Hair follicular keratinocyte (primary cell): ENCODE measurements at places on chromosomes 1 and 21. TPM values are rescaled to one million over a fixed set of nuclear protein-coding genes. Genes with fewer than 3 reads are reported as not detected.

Gene DNAJC28
- total RNA-seq = 0.23 and 1.0 TPM in 2 replicates

Gene TMEM52
- total RNA-seq = 0.65 and 0.70 TPM in 2 replicates

Gene LBR
- total RNA-seq = 18.4 and 37.5 TPM in 2 replicates

Gene IGSF21
- total RNA-seq = not detected in 2 replicates

Gene TTLL10
- not detected in 2 replicates for total RNA-seq

Gene C4BPB
- not detected in 2 replicates for total RNA-seq

Gene SPATA45
- not detected in 2 replicates for total RNA-seq

Gene GSTM5
- total RNA-seq = not detected in 2 replicates

Gene RHOU
- 0.04 and 0.23 TPM in 2 replicates for total RNA-seq

Gene B3GALT5
- total RNA-seq = not detected in 2 replicates

Gene AMY1B
- not detected in 2 replicates for total RNA-seq

Gene CRTC2
- 10.1 and 11.0 TPM in 2 replicates for total RNA-seq

Gene RGS8
- not detected in 2 replicates for total RNA-seq

Gene CELA3A
- not detected in 2 replicates for total RNA-seq

Gene DNAI4
- 0.78 and 1.6 TPM in 2 replicates for total RNA-seq

Gene PTGER3
- total RNA-seq = not detected in 2 replicates

Gene MROH9
- total RNA-seq = not detected in 2 replicates

Gene MEX3A
- total RNA-seq = 1.8 and 2.0 TPM in 2 replicates

Gene SPRR4
- total RNA-seq = not detected in 2 replicates

Gene GPR25
- not detected in 2 replicates for total RNA-seq

Gene ARID1A
- 17.4 and 18.6 TPM in 2 replicates for total RNA-seq

Gene FCER1G
- total RNA-seq = 0.70 TPM in 1 of 2 replicates, not detected in the other

Gene C8A
- not detected in 2 replicates for total RNA-seq

Gene NPPB
- not detected in 2 replicates for total RNA-seq

Gene LIN28A
- not detected in 2 replicates for total RNA-seq

Gene MFAP2
- 62.6 and 91.4 TPM in 2 replicates for total RNA-seq

Gene ARHGAP29
- 51.3 and 66.0 TPM in 2 replicates for total RNA-seq

Gene SFN
- 1,687 and 1,807 TPM in 2 replicates for total RNA-seq

Gene MYOG
- not detected in 2 replicates for total RNA-seq

Gene SH2D2A
- total RNA-seq = 10.5 and 12.8 TPM in 2 replicates
